OCI-M1 (cell line): ENCODE measurements at places on chromosomes 11 and 22.

GRCh38 chr22:17832665-17833064 lies 58.4 kb upstream of the BID start:
- DNase-seq = no peak

DNA sequence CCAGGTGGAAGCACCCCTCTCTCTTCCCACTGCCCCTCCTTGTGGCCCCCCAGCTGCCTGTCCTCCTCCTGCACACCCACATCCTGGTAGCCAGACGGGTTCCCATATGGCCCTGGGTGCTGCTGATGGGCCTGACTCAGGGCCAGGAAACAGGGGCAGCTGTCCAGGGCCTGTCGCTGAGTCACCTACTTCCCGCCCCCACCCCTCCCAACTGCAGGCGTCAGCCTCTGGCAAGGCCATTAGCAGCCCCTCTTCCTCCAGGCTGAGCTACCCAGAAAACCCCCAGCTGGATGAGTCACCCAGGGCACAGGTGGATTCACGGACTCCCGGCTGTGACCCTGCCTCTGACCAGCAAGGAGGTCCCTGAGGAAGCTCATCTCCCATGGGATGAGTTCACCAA lies 6.9 kb upstream of the GAL start:
- peak; percentile 70 for DNase-seq

GRCh38 chr11:66365711-66366619 lies 5.6 kb downstream of the SLC29A2 start:
- DNase-seq = no peak

DNA sequence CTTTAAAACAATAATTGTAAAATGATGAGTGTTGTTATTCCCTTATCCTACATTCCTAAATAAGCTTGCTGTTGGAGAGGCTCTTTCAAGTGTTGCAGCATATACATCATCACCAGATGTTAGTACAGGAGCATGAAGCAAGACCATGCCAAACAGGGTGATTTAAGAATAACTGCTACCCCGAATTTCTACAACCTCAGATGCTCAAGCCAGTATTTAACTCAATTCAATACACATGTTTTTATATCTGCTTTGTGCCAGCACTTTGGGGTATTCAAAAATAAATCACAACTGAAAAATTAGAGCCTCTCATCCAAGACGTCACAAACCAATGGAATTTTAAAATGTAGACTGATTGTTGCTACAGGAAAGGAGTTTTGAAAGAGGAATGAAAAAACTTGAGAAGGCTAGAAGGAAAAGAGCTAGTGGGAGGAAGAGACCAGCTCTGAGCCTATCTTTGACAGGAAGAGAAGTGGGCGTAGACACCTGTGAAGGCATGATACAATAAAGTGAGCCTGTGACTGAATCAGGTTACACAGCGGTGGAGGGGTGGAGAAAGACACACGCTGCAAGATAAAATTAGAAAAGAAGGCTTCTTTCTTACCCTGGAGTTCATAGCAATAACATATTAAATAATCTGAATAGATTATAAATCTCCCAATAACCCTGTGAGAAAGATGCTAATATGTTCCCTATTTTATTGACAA lies 95.8 kb downstream of the DLG2 start:
- no peak for DNase-seq

- DNase-seq = no peak
These were observed 16.5 kb downstream of the SYT13 start for GRCh38 chr11:45269678-45270077.

GRCh38 chr11:66595245-66595904 lies 2.4 kb downstream of the CCS start:
- peak; percentile 61 for DNase-seq

DNA sequence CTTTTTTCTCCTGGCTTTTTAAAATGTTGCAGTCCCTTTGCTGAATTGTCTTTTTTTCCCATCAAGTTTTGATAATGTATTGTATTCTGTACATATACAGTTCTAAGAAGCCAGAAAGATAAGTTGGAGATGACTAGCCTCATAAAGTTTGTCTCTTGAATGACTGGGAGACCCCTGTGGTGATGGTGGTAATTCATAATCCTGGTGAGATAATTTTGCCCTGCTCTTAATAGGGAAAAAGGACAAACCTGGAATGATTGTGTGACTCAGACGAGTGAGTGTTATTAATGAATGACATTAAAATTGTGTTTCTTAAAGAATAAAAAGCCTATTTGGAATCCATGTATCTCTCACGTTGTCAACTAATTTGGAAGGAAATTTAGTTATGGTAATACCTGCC lies 1.2 kb downstream of the HIKESHI start:
- no peak for DNase-seq

GRCh38 chr11:114208377-114208776 lies 87.8 kb upstream of the NNMT start:
- no peak for DNase-seq

GRCh38 chr22:46185283-46185682 lies 35.0 kb downstream of the PPARA start:
- no peak for DNase-seq

- no peak for DNase-seq
These were observed 44.0 kb upstream of the CSNK2A3 start for GRCh38 chr11:11397036-11397415.

- no peak for DNase-seq
These were observed 85.8 kb downstream of the RTL6 start for GRCh38 chr22:44412136-44412731.

GRCh38 chr11:2362414-2362813 lies 14.7 kb upstream of the CD81 start:
- DNase-seq = no peak

- DNase-seq = peak; percentile 66
These were observed 20.1 kb upstream of the OR8D2 start for GRCh38 chr11:124340142-124340447.

GRCh38 chr22:25899566-25899965 lies 157.6 kb downstream of the MYO18B start:
- no peak for DNase-seq

DNA sequence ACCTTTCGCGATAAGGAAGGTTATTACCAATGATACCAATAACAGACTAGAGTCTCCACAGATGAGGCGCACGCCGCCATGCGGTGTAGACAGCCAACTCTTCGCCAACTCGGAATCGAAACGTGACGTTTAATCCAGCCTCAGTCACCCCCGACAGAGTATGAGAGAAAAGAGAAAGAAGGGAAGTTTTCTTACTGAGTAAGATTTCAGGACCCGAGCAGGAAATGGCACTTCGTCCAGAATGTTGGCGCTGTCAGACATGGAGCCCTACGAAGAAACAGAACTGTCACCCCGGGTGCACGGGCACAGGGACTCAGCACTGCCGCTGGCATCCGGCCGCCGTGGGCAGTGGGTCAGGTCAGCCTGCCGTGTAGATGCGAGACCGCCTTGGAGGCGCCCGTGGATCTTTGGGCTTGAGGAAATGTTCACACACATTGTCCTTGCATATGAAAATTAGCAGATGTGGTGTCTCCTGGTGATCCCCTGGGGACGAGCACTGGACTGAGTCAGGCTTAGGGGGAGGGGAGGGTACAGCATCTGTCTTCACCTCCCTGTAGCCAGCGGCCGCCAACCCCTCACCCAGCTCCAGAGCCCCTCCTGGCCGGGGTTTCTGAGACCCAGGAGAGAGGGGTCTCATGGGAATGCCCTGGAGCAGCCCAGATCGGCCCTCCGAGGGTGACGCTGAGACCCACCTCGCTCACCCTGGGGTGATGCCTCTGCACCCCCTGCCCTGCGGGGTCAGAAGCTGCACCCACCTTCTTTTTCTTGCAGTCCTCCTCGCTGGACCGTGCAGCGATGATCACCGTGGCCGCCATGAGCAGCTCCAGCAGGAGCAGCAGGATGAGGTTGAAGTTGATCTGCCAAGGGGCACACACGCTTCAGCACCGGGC lies 8.3 kb downstream of the MLC1 start:
- DNase-seq = no peak

GRCh38 chr11:119403021-119403420 lies 20.0 kb downstream of the THY1 start:
- no peak for DNase-seq

GRCh38 chr11:103433386-103434072 lies 324.3 kb downstream of the DYNC2H1 start:
- peak; percentile 2 for DNase-seq

DNA sequence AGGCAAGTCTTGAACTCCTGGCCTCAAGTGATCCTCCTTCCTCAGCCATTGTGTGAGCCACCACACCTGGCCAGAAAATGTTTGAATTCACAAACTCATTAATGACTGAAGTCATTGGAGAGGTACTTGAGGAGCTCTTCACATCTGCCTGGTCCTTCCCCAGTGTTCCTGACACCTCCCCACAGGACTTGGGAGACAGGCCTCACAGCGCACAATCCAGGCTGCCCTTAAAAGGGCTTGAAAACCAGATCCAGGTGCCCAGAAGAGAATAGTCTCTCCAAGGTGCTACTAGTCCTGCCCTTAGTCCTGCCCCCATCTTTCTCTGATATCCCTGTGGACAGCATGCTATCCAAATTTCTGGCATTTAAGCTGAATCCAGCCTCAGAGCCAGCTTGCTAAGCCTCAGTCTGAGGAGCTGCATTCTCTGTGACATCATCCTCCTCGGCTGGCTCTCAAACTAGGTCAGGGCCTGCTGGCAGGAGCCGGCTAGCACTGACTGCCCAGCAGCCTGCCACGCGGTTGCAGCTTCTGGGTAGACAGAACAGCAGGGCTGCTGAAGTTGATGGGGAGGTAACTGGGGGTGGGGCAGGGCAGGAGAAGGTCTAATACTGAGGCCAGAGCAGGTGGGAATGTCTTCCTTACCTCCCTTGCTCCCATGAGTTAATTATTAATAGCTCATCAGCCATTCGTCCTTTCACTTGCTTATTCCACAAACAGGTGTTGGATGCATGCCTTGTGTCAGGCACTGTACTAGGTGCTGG lies 35.3 kb upstream of the NECTIN1 start:
- DNase-seq = no peak

- DNase-seq = no peak
These were observed 568.7 kb downstream of the ETS1 start for GRCh38 chr11:128018692-128019091.

- DNase-seq = no peak
These were observed 73.4 kb downstream of the WNT7B start for GRCh38 chr22:45903355-45904135.

DNA sequence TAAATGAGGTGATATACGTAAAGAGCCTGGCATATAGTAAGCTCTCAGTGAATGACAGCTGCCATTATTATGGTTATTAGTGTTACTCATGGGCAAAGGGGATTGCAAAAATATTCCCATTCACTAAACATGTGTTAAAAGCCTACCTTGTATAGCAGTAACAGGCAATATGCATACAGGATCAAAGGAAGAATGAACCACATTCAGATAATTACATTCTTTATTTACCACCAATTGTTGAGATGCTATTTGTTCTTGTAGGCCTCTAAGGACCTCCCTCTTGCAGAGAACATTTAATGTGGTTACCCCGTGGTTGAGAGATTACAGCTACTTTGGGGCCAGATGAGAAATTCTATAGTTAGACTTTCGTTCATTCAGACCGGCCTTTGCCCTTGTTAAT lies 82.7 kb upstream of the DRD2 start:
- DNase-seq = no peak

DNA sequence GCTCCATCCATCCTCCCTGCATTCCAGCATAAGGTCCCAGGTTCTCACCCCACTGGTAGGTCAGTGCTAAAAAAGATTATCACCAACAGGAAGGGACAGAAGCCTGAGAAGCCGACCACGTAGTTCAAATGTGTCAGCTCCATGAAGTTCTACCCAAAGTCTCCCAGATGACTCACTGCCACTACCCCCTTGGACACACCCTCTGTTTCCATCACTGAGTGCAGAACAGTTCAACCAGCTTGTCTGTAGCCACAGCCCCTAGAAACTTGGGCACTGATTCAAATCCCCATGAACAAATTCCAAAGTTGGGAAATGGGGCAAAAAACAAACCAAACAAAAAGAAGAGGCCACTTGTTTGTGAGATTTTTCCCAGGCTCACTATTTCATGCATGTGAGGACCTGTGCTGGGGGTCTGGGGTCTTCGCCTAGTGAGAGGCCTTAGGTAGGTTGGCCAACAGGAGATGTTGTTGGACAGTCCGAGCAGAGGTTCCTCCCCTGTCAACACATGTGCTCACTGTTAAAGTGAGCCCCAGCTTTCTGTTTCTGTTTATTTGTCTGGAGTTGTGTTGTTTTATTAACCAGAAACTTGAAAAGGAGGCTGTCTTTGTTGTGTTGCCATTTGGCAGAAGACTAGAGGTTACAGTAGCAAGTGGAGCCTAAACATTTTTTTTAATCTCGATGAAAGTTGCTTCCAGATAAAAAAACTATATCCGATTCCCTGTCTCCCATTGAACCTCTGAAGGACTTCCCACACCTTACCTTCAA lies 24.2 kb upstream of the FLI1 start:
- no peak for DNase-seq

GRCh38 chr11:72591785-72592502 lies 82.3 kb downstream of the PDE2A start:
- DNase-seq = no peak

- DNase-seq = no peak
These were observed 4.1 kb downstream of the ZBTB44 start for GRCh38 chr11:130310622-130311021.

GRCh38 chr22:49961601-49962011 lies 1.0 kb downstream of the PIM3 start:
- peak; percentile 53 for DNase-seq

- DNase-seq = no peak
These were observed 98.2 kb upstream of the PRR5 start for GRCh38 chr22:44603767-44604166.
